GM23338 (cell line): ENCODE measurements at places on chromosomes 6 and 20. TPM values are rescaled to one million over a fixed set of nuclear protein-coding genes. Genes with fewer than 3 reads are reported as not detected.
A peak's percentile ranks its signal among the peaks of the same experiment; 100 is the strongest.

Gene ADGB
- not detected in 2 replicates for total RNA-seq

Gene YIPF3
- 94.3 and 119 TPM in 2 replicates for total RNA-seq

Gene LIN28B
- 96.4 and 99.2 TPM in 2 replicates for total RNA-seq

Gene NMBR
- not detected in 2 replicates for total RNA-seq

Gene NFKBIL1
- total RNA-seq, result 10.1 and 12.3 TPM in 2 replicates

GRCh38 chr20:63363981-63364561 is 2.9 kb upstream of the CHRNA4 start:
- no peak for DNase-seq

GRCh38 chr20:11041396-11041795 is 367.6 kb upstream of the JAG1 start:
- DNase-seq, result no peak

DNA sequence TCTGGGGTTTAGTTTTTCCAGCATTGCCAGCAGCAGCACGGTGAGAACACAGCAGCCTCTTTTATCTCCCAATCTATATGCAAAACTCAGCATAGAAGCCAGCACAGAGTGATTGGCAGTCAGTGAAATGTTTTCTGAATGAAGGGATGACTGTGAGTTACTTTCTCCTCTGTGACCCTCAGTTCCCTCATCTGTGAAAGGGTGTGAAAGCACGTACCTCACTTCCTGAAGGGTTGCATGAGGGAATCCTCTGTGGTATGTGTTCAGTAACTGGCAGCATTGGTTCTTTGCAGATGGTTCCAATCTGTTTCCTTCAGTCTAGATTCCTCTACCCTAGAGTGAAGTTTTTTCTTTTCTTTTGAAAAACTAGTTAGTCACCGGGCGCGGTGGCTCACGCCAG is 40.0 kb downstream of the EFCAB8 start:
- DNase-seq, result no peak

- no peak for DNase-seq
Observed at GRCh38 chr20:58697867-58698703, 5.5 kb downstream of the NPEPL1 start.

DNA sequence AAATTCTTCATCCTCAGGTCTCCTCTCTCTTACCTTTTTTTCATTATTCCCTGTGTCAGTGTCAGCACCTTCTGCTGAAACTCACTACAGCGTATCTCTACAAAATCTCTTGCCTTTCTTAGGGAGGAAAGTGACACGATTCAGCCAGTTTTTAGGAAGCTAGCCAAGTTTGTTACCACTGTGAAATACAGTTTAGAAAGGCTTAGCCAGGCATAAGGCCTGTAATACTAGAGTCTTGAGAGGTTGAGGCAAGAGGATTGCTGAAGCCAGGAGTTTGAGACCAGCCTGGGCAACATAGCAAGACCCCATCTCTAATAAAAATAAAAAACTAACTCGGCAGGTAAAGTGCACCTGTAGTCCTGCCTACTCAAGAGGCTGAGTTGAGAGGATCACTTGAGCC is 16.7 kb downstream of the TAB2 start:
- DNase-seq, result no peak

DNA sequence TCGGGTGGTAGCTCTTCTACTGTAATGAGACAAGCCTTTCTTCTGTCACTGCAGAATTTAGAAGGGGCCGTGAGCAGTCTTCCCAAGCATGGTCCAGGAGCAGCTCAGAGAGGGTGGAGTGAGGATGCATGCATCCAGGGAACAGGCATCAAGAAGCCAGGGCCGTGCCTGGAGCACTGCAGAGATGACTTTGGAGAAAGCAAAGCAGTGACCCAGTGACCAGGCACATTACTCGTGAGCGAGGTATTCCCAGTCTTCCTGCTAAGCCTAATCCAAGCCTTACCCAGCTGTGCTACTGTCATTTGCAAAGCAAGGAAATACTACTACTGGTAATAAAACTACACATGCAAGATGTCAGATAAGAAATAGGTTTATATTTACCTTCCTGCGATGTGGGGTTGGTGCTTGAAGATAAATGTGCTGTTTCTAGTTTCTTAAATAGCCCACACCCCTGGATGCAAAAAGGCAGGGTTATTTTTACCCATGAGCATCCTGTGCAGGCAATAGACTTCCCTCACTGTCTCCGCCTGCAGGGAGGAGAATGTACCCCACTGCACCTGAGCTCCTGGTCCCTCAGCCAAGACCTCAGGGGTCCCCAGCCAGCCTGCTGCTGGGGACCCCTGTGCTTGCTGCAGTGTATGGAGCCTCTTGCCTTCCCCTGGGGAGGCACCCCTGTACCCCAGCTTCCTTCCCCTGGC is 62.9 kb downstream of the SSR1 start:
- no peak for DNase-seq

DNA sequence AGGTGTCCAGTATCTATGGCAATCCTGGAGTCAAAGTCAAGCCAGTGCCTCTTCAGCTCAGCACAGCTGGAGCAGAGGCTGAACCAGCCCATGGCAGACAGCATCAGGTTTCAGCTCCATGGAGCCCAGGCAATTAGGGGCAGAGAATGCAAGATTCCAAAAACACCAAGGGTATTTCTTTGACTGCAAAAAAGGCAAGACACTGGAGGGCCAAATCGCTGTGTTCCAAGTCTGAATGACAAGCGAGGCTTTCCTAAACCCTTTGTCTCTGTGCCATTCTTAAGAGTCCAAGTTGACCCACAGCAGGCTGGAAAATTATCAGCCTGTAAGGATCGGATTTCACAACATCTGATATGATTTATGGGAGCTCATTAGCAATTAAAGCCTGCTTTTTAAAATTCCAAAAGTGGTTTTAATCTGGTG is 49.7 kb upstream of the TGM3 start:
- DNase-seq, result peak; percentile 47

DNA sequence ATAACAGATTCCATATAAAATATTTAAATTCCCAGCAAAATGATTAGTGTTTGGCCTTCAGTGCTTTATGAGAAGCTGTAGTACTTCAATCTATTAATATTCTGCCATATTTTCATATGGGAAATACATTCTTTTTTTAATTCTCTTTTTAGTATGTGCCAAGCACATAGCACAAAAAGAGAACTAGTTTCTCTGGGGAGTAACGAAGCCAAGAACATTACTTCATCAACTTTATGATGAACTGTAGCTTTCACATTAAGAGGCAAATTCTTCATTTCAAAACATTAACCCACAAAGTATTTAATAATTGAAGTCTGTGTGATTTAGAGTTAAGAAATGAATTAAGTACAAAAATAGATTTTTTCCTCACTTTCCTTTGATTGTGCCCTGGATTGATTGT is 281.0 kb upstream of the EYS start:
- no peak for DNase-seq

- peak; percentile 78 for DNase-seq
Observed at GRCh38 chr20:50281831-50282591, 91.4 kb downstream of the CEBPB start.

- DNase-seq, result no peak
Observed at GRCh38 chr20:23125159-23125558, 39.0 kb upstream of the CD93 start.

DNA sequence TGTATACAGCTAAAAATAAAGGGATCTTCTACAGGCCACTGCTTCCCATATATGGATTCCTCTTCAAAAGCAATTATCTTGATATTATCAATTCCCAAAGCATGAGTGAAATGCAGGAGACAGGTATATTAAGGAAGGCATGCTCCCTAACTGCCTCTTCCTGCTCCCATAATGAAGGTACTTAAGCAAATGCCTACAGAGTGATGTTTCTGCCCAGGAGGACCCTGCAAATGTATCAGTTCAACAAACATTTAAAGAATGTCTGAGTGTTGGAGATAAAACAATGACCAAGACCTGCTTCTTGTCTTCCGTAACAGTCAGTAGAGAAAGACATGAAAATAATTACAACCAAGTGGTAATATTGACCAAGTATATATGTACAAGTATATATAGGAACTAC is 4.2 kb downstream of the UBE2J1 start:
- DNase-seq, result peak; percentile 23

GRCh38 chr6:41288030-41288753 is 1.7 kb upstream of the TREM1 start:
- DNase-seq, result no peak

- DNase-seq, result no peak
Observed at GRCh38 chr6:155194399-155194798, 69.4 kb upstream of the CLDN20 start.

DNA sequence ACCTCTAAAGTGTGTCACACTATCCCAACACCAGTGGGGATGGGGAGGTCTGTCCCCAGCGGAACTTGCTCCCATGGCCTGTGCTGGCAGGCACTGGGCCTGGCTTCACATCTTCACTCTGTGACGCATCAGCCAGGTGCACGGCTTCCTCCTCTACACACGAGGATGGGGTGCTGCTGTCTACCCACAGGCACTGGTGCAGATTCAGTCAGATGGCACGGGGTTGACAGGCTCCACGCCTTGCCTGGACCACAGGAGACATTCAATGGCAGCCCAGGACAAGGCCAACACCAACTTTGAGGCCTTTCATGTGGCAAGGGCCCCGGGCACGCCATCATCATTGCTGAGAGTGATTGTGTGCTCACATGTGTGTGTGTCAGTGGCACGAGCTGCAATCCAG is 92.4 kb downstream of the TMEM242 start:
- DNase-seq, result no peak
